Left kidney (tissue), 8 donors: ENCODE measurements at places on chromosomes 7 and 10. TPM values are rescaled to one million over a fixed set of nuclear protein-coding genes. Genes with fewer than 3 reads are reported as not detected.

Gene TM9SF3
- polyA plus RNA-seq, result 221 TPM

Gene CALML3
- polyA plus RNA-seq, result not detected

DNA sequence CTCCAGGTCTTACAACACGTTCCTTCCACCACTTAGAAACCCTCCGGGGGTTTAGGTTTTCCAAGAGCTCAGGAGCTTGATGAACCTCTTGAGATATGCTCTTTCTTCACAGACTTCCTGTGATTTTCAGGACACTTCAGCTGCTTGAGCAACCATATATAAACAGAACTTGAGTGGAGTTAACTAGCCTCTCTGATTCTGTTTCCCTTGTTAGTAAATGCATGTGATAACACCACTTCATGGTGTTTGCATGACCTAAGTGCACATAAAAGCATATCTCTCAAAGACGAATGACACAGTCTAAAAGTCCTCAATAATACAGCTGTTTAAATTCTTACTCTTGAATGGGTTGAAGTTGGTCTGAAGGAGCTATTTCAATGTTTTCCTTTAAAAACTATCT lies 9.9 kb downstream of the PRR15 start:
- no peak for DNase-seq

DNA sequence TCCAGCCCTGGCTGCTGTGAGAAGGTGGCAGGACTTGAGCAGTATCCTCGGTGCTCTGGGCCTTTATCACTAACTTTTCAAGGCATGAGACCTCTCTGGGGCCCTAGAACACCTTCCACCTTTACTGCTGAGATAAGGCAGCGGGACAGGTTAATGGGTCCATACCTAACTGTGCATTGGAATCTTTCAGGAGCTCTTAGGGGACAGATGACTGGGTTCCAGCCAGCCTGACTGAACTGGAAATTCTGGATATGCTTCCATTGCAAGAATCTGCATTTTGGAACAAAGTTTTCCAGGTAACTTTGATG lies 73.0 kb downstream of the ATXN7L1 start:
- DNase-seq, result no peak
